Activated T-cell treated with anti-CD3 and anti-CD28 coated beads, Interleukin-2, amount 50 U/mL, for 4 hours (primary cell): ENCODE measurements at places on chromosomes 11 and 22. TPM values are rescaled to one million over a fixed set of nuclear protein-coding genes. Genes with fewer than 3 reads are reported as not detected.

Gene SPDYC
- not detected for total RNA-seq

Gene FAM180B
- total RNA-seq: not detected

Gene TRIM21
- total RNA-seq: 22.3 TPM

Gene KRTAP5-9
- not detected for total RNA-seq

Gene ROM1
- total RNA-seq: 5.8 TPM

GRCh38 chr11:70775386-70776075 lies 377.2 kb downstream of the CTTN start:
- no peak for DNase-seq

DNA sequence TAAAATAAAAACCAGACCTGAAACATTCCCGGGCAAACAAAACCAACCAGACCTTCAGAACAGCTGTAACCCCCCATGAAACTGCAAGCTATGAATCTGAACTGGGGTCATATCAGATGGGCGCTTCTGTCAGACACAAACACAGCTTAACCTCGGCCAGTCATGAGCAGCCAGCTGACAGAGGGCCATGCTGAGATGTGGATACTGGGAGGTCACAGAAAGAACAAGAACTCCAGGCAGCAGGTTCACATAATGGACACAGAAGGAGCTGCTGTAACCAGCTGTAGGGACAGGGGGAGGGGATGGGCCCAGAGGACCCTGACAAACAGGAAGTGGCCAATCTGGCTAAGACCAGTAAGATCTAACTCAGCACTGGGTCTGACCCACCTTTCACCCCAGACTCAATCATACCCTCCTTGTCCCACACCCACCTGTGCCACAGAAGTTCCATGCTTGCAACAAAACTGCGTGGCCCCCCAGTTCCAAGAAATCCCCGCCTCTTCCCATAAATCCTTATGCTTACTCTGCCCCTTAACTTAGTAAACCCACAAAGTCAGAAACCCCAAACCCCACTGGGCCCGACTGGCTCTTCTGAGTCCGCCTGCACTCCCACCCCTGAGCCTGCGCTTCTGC lies 4.0 kb downstream of the APOL4 start:
- DNase-seq: no peak

GRCh38 chr22:19065298-19065859 lies 56.8 kb downstream of the DGCR2 start:
- DNase-seq: no peak

DNA sequence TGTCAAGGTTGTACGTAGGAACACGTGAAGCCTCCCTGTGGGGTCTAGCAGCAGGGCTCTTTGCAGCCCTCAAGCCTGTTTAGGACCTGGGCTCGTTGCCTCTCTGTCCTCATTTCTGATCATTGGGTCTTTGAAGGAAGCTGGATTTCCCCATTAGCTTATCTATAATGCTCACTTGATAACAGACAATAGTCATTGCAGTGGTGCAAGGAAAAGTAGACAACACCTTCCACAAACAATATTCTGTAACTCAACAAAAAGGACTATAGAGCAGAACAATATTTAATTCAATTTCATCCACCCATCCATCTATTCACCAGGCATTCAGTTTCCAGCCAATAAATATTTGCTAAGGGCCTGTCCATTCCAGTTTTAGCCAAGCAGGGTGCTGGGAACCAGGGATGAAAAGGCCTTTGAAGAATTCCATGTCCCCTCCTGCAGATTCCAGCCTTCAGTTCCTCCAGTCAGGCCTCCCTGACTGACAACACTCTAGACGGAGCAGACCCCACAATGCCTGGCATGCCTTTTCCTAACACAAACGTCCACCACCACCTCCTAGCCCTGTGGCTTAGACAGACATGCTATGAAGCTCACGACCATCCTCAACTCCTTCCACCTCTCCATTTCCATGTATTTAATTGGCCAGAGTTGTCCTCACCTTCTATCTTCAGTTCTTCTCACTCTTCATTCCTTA lies 12.7 kb upstream of the POLD3 start:
- no peak for DNase-seq

GRCh38 chr11:84241343-84242131 lies 955.4 kb upstream of the CCDC90B start:
- no peak for DNase-seq

DNA sequence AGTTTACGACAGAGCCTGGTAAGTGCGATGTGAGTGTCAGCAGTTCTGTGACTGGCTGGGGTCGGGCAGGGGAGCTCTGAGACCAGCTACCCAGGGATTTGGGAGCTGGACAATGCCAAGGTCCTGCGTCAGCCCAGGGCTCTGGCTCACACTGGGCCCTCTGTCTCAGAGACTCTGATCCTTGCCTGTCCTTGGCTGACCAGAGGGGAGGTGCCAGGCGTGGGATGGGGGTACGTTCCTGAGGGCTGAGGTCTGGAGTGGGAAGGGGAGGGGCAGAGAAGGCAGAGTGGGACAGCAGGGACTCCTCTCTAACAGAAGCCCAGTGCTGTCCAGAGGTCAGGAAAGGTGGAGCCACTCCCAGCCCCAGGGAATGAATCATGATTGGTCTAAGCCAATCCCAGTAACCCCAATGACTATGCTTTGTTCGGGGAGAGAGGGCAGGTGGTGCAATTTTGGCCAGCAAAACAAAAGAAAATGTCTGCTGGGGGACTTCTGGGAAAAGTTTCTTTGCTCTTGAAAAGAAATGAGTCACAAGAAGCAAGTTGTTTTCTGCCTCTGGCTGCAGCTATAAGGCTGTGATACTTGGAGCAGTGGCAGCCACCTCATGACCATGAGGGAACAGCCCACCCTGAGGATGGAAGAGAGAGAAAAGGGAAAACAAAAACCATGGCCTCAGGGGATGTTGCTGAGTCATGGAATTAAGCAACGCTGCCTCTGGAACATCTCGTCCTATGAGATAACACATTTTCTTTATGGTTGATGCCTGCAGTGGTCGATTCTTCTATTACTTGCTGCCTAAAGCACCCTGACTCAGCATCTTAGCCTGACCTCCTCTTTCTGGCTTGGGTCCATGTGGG lies 108.3 kb downstream of the CHST1 start:
- DNase-seq: no peak

GRCh38 chr22:35310556-35311550 lies 11.2 kb downstream of the TOM1 start:
- DNase-seq: no peak

GRCh38 chr22:17810570-17811116 lies 36.4 kb upstream of the BID start:
- no peak for DNase-seq

GRCh38 chr11:116275635-116276034 lies 497.2 kb downstream of the BUD13 start:
- DNase-seq: no peak

DNA sequence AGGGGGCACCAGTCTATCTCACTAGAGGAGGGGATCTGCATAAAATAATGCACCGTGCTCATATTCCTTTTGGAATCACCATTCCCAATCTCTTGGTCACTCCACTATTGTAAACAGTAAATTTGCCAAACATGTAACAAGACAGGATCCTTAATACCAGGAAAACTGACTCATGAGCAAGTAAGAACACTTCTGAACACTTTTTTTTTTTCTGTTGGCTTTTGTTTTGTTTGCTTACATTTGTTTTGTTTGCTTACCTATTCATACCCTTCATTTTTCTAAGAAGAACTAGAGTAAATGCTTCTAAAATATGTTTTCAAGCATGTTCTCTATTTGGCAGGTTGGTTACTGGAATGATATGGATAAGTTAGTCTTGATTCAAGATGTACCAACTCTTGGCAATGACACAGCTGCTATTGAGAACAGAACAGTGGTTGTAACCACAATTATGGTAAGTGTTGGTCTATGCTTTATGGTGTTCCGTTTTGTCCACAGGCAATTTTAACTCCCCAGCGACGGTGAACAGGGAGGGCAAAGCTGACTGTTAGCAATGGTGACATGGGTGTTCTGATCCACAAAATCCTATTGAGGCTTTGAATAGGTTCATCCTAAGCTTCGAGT lies 111.8 kb downstream of the MSANTD4 start:
- DNase-seq: no peak

DNA sequence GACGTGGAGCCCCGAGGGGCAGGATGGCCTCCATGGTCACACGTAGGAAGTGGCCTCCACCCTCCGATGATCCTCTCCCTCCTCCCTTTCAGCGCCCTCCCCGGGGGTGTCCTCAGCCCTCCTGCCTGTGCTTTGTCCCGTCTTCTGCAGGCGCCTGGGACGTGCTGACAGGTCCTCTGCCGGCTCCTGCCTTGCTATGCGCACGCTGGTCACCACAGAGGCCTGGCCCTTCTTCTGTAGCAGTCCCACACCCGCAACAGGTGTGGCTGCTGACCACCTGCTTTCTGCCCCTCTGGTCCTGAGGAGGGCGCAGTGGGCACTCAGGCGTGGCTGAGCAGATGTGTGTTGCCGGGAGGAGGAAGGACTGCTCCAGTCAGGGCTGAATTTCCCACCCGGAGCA lies 27.7 kb upstream of the PPP6R3 start:
- no peak for DNase-seq

DNA sequence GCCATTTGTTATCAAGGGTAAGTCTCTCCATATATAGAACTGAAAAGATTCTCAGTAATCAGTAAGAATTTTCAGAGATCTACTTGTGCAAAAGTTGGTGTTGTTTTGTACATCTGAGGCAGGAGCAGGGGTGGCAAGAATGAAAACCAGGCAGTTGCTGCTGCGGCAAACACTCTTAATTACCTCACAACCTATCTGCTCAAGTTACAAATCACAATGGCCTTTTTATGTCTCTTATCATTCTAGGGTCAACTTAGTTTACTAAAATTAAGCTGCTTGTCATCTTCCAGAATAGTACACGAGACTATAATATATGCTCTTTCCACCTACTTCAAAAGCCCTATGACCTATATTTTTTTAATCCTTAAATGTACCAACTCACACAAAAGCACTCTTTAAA lies 14.3 kb upstream of the FSHB start:
- DNase-seq: no peak

DNA sequence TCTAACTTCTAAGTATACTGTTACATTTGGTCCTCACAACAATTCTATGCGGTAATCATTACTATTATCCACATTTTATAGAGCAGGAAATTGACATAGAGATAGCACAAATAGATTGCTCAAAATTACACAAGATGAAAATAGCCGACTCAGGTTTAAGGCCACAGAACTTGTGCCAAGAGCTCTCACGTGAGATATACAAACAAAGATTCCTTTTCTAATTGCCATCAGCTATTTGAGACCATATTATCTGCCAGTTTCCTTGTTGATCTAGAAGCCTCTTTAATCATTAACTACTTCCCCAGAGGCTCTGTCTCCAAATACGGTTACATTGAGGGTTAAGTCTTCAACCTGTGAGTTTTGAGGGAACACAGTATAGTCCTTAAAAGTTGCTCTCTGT lies 61.0 kb upstream of the GLYATL1B start:
- no peak for DNase-seq

DNA sequence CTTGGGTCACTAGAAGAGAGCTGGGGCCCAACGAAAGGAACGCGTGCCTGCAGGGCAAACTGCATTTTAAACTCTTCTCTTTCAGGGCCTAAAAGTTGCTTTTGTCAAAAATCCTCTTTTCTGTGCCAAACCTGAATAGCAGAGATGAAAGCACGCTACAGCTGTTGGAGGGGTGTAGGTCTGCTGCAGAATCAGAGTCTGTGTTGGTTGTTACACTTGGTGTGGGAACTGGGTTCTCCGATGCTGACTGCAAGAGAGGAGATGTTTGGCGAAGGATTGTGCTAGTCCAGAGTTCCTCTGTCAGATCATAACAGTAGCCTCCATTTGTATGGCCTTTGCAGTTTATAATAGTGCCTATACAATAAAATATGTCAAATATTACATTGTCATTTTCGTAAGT lies 41.8 kb downstream of the BARX2 start:
- DNase-seq: no peak

- DNase-seq: no peak
These were observed 36.8 kb downstream of the OR10A6 start for GRCh38 chr11:7894251-7894650.
